Epithelial cell of esophagus (primary cell): ENCODE measurements at places on chromosomes 16 and 17.

DNA sequence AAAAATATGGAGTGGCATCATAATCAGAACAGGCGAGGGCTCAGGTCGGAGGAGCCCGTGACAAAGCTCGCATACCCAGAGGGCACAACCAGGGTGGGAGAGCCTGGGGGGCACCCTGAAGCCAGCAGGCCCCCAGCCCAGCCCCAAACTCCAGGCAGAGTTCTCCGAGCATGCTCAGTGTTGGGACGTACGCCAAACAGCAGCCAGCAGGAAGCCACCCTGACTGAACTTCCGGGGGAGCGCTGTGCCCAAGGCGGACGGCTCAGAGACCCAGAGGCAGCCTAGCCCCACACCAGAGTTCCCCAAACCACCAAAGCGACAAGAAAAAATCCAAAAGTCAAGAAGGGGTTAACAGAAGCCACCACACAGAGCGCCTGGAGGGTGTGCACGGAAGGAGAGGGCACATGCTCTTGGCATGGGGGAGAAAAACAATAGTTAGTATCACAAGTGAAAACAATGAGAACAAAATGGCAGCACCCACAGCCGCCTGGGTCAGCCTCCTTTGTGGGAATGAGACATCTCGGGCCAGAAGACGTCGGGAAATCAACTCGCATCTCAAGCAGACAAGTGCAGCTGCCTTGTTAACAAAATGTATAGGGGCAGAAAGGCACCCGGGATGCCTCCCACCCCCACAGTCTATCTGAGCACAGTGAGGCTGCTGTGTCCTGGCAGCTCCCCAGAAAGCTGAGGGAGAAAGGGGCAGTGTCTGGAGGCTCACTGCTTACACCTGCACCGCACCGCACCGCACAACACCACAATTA is 11.9 kb downstream of the EXOC7 start:
- DNase-seq: no peak

GRCh38 chr17:16463358-16464302 is 28.4 kb downstream of the LRRC75A start:
- DNase-seq: peak; percentile 51

- peak; percentile 62 for DNase-seq
Observed at GRCh38 chr16:72241930-72242329, 70.0 kb upstream of the PMFBP1 start.

- DNase-seq: no peak
Observed at GRCh38 chr17:77526728-77527350, 386.1 kb downstream of the SEC14L1 start.

DNA sequence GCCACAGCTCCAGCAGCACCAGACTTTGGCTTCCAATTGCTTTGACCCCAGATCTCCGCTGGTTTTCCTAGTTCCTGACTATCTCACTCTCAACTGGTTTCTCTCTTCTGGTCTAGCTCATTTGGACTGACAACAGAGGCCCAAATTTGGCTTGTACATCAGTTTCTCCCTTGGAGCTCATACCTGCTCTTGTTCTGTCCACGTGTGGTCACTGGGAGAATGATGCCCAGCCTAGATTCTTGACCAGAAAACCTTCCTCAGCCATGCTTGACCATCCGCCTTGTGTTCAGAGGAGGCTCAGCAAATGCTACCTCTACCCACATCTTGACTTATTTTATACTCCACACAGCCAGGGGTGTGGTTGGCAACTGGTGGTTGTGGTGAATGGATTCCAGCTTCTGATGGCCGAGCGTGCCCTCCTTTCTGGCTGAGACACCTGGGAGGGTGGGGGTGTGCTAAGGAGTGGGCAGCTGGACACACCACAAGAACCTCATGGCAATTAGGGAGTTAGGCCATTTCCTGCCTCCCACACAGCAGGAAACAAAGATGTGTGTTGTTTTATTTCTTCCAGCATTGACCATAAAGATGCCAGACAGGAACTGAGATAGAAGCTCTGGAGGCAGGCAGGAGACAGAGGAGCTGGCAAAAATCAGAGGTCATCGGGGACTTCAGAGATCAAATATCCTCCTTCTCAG is 93.8 kb upstream of the FAM20A start:
- no peak for DNase-seq

DNA sequence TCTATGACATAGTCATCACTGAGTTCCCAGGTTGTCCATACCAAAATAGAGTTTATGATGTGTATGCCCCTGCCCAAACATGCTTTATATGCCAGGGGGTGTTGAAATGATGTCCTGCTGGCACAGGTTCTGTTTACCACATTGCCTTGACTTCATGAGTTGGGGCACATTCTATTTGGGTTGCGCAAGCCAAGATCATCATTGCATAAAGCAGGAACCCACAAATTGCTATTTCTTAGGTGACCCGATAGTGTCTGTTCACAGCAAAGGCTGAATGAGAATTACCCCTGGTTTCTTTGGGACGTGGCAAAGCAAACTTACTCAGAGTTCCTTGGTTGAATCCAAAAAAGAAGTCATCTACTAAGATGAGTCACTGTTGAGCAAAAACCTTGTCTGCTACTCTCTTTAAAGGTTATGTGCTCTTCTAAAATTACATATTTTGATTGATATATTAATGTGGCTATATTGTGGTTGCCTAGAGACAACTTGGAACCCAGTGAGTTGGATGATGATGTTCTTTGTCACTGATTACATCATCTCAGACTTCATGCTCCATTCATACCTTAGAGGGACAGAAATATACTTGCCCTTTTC is 912.6 kb upstream of the SOX9 start:
- DNase-seq: peak; percentile 99

DNA sequence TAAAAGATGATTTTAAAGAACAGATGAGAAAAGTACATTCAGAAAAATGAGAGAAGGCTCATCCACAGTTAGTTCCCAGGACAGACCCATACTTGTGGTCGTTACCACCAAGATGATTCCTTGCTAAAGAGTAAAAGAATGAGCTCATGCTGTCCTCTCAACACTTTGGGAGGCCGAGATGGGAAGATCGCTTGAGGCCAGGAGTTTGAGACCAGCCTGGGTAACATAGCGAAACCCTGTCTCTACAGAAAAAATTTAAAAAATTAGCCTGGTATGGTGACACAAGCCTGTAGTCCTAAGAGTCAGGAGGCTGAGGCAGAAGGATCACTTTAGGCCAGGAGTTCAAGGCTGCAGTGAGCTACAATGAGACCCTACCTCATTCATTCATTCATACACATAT is 60.7 kb upstream of the CNEP1R1 start:
- no peak for DNase-seq

- peak; percentile 36 for DNase-seq
Observed at GRCh38 chr16:87484487-87485331, 8.1 kb downstream of the ZCCHC14 start.
